ENCODE measurements at places on chromosomes 4 and X.

GRCh38 chrX:9147726-9148125 lies 113.8 kb upstream of the FAM9B start:
- no peak for DNase-seq

DNA sequence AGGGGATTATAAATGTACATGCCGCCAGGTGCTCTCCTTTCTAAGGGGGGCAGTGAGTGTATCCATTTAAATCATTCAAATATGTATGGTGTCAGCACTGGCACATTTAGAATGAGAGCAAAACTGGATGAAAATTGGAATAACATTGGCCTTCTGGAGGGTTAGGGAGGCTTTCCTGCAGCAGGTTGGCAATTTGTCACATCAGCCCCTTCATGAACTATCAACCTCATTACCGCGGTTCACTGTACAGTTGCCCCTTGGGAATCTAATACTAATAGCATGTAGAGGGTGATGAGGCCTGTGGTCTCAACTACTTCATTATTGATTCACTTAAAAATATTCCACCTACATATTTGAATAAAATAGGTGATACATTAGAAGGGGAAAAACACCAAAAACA lies 117.9 kb downstream of the PDHA2 start:
- no peak for DNase-seq

- DNase-seq = no peak
These were observed 129.4 kb downstream of the CNKSR2 start for GRCh38 chrX:21503593-21503992.

GRCh38 chr4:72893354-72894066 lies 176.0 kb downstream of the COX18 start:
- no peak for DNase-seq

DNA sequence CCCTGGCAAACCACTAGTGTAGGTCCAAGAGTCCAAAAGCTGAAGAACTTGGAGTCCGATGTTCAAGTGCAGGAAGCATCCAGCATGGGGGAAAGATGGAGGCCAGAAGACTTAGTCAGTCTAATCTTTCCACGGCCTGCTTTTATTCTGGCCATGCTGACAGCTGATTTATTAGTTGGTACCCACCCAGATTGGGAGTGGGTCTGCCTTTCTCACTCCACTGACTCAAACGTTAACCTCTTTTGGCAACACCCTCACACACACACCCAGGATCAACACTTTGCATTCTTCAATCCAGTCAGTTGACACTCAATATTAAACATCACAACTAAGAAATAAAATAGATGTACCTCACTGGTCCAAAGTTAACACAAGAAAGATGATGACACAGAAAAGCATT lies 134.8 kb upstream of the GABRA2 start:
- DNase-seq = no peak

- no peak for DNase-seq
These were observed 83.9 kb downstream of the SATL1 start for GRCh38 chrX:85159644-85160043.

- DNase-seq = no peak
These were observed 6.4 kb downstream of the TRO start for GRCh38 chrX:54926978-54927377.
